NCI-H2081 (cell line): ENCODE measurements at places on chromosomes 12 and 14.

DNA sequence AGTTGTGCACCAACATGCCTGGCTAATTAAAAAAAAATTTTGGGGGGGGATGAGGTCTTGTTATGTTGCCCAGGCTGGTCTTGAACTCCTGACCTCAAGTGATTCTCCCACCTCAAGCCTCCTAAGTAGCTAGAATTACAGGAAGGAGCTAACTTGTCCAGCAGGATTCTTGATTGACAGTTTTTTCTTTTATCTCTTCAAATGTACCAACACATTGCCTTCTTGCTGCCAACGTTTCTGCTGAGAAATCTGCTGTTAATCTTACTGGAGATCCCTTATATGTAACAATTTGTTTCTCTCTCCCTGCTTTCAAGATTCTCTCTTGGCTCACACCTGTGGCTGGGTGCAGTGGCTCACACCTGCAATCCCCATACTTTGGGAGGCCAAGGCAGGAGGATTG lies 22.4 kb upstream of the MARK3 start:
- DNase-seq = no peak

GRCh38 chr12:65209655-65210043 lies 40.3 kb downstream of the LEMD3 start:
- no peak for DNase-seq

DNA sequence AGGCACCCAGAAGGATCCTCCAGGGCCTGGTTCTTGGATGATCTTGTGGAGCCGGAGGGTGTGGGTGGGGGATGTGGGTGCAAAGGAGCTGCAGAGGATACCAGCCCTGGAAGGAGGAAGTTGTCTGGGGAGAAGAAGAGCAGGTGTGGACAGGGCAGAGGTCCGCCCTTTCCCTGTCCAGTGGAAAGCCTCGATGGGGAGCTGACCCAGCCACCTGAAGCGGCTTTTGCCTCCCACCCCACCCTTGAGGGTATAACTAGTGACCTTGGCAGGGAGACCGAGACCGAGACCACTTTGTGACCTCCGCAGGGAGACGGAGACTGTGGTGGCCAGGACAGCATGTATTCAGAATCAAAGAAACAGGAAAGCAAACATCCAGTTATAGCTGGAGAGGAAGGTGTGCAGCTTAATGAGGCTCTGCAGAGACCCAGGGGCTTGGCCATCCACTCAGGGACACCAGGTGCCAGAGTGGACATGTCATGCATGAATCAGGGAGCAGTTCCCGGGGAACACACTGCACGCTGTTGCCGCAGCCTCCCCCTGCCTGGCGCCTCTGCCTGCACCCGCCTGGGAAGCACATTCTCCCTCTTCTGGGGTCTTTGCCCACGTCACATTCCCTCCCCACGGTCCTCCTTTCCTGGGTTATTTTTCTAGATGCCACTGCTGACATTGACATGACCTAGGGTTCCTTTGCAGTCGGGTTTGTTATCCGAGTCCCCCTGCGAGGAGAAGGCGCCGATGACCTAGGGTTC lies 87.7 kb downstream of the ADGRD1 start:
- no peak for DNase-seq

GRCh38 chr12:107670999-107671643 lies 14.5 kb upstream of the PWP1 start:
- DNase-seq = no peak

DNA sequence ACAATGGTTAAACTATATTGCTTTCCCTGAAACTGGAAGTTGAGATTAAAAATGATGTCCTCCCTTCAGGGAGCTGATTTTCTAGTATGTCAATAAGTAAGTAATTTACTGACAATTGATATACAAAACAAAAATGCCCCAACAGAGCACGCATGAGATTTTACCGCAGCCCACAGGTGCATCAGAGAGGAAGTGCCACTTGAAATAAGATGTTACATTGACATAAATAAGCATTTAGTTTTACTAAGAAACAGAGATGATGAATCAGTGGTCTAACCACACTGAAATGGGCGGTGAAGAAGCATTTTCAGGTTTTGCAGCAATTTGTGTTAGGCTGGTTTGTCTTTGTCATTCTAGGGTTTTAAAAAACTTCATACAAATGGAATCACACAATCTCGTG lies 8.8 kb upstream of the CLECL1 start:
- DNase-seq = no peak

DNA sequence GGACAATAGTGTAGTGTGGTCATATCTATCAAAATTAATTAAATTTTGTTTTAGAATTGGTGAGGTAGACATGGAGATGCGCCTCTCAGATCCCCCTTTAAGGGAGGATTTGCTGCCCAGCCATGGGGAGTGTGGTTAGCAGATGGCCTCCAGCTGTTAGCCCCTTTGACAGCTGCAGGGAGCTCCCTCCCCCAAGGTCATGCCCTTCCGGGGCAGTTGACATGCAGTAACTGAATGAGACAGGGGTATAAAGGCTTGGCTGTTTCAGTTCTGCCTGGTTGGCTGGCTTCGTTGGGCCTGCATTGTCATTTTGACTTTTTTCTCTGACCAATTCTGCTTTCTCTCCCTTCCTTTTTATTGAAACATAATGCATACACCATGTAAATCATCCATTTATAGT lies 291.5 kb upstream of the SRRM4 start:
- DNase-seq = no peak

GRCh38 chr14:71193663-71194062 lies 286.4 kb downstream of the PCNX1 start:
- DNase-seq = no peak

DNA sequence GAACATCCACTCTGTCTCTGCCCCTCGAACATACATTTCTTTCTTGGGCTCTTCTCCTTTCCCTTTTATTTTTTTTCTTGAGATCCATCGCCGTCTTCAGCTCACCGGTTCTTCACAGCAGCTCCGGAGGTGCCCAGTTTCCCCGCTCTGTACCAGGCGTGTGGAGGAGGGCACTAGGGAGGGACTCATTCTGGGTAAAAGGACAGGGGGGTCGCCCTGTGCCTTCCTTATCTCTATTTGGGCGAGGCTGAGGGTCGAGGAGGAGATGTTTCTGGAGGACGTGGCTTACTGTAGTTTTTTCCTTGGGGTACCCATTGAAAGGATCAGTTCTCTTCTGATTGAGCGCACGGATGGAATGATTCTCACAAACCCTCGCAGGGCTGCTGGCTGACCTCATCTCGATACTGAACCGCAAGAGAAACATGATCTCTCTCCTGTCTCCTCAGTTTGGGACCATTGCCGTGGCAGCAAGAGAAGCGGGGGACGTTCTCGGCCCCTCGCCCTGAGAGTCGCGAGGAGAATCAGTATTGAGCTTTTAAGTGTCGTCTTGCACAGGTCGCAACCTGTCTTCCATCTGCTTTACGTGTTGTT lies 386 bp downstream of the LIN52 start:
- DNase-seq = peak; percentile 30

DNA sequence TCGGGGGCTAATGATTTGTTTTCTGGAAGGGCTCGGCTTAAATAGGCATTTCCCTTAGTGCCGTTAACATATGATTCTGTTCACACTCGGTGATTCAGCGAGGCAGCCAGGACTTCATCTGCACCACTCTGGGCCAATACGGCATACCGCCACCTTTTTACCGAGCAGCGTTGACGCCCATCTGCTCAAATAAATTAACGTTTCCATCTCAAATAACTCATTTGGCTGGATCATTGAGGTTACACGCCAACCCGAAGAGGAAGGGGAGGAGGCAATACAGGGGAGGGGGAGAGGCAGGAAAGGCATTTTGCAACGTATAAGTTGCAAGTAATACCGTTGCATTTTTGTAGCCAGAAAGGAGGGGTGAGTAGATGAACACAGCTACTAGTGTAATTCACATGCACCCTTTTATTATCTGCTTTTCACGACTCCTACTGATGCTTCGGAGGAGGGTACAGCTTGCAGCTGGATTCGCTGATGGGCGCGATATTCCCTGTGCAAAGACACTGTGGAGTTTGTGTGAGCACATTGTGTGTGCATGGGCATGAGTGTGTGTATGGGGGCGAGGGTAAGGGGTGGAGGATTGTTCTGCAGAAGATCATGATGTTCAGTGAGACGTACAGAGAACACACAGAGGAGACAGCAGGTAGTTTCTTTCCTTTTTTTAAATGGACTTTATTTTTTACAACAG lies 45.9 kb downstream of the MAP1LC3B2 start:
- no peak for DNase-seq

- no peak for DNase-seq
Observed at GRCh38 chr12:12046401-12046800, 24.3 kb upstream of the BCL2L14 start.

GRCh38 chr14:105211758-105212089 lies 30.6 kb upstream of the NUDT14 start:
- DNase-seq = no peak

GRCh38 chr12:28878629-28879028 lies 270.4 kb upstream of the FAR2 start:
- DNase-seq = no peak

DNA sequence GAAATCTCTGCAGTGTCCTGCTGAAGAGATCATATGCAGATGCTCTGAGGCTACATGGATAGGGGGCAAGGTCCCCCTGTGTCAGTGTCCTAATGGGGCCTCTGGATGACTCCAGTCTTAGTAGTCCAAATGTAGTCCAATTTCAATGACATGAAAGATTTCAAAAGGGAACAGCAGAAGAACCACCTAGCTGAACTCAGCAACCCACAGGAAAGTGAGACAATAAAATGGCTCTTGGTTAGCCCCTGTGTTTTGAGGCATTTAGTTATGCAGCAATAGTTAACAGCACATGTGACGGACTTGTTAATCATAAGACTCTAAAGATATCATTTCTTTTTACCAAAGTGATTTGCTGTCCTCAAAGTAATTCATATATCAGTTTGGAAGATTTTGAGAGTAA lies 22.7 kb downstream of the CCDC198 start:
- DNase-seq = no peak

DNA sequence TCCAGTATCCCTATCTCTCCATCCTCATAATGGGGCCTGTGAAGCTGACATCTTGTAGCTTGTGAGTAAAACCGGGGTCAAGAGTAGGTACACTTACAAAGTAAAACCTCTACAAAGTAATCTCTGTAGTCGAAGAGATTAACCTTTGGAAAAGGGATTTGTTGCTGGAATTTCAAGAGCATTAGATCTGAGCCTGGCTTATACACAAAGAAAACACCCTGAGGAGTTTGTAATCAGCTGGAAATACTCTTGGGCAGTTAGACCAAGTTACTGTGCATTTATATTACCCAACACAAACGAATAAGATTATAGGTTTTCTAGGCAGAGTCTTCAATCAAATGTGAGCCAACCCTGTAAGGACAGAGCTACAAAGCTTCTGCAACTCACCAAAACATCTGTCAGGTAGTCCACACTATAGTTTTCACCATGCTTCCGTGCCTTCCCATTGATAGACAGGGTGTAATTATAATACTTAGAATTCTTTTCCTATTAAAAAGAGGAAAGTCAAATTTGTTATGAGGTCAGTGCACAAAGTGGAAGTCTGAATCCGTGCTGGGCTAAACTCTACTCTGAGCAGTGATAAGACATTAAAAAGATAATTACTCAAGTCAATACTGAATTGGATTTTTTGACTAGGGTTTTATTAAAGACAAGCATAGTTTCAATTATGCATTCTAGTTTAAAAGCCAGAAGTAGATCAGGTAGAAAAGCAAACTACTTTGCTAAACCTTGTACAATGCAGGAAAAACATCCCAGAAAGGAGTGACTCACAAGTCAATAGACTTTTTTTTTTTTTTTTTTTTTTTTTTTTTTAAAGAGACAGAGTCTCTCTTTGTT lies 14.6 kb downstream of the GNS start:
- DNase-seq = no peak

DNA sequence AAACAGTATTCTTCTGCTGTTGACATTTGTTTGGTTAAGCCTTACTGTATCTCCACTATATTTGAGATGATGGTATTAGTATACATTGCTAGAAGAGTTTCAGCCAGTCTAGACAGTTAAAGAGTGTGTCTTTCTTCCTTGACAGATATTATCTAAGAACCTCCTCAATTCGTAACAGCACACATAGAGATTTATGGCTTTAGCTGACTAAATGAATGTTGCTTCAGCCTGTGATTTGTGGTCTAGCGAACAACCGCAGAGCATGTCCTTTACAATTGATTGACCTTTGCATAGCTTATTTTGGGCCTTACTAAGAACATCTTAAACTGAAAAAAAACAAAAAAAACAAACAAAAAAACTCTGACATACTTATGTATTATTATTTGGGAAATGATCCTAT lies 122.2 kb downstream of the DAAM1 start:
- DNase-seq = no peak

DNA sequence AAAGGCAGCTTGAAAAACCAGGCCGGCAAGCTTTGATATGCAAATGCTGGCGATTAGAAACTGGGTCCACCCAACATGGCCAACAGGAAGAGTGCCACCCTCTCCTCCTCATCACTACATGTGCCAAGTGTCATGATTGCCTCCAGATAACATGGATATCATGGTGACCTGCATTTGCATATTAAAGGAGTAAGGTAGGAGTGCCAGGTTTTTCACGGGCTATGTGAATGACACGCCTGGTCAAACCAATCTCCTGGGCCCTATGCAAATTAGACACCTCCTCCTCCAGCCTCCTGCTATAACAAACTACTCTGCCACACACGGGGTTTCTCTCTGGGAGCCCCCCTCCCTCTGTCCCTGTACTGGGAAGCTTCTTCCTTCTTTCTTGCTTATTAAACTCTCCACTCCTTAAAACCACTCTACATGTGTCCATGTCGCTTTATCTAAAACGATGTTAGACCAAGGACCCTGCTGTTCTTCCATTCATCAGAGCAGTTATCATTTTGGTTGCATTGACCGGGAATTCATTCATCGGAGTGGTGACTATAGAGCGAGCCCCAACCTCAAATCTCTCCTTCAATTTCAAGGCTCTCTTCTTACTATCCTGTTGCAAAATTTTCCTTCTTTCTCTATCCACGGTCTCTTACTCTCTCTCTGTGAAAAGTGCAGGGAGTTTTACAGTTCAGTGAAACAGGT lies 27.5 kb downstream of the APOBEC1 start:
- DNase-seq = no peak

DNA sequence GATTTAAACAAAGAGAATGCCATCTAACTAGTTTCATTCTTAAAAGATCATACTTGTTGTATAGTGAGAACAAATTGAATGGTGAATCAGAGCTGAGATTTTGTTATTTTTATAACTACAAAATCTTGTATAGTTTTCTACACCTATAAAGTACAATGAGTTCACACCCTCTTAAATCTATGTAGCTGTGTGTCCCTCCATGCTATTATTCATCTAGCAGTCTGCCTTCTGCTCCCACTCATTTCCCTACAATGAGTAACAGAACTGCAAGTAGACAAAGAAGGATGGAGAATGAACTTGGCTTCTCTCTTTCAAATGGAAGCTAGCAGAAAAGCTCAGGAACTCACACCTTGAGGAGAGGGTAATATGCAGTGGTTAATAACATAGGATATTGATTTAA lies 7.1 kb downstream of the IFNG-AS1 start:
- no peak for DNase-seq

DNA sequence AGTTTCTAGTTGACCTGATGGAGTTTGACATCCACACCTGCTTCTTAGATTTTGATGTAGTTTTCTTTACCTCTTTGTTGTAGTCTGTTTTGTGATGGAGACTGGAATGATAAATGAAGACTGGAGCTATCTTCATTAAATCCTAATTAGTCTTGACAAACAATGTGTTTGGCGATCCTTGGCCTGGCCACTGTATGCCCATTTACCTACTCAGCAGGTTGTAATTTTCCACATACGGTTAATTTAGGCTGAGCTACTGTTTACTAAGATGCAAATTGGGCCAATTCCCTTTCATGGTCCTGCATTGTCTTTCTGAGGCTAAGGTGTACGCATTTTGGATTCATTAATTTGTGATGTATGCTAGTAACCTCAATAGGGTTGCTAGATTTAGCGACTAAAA lies at the start of gene TAS2R7:
TSS of gene TAS2R7 (minus strand) at position 41 of the 400 bp plus-strand sequence. CDS start 57 bp downstream, outside the sequence.
- DNase-seq = peak; percentile 35
